ENCODE measurements at places on chromosomes 2 and 18.

DNA sequence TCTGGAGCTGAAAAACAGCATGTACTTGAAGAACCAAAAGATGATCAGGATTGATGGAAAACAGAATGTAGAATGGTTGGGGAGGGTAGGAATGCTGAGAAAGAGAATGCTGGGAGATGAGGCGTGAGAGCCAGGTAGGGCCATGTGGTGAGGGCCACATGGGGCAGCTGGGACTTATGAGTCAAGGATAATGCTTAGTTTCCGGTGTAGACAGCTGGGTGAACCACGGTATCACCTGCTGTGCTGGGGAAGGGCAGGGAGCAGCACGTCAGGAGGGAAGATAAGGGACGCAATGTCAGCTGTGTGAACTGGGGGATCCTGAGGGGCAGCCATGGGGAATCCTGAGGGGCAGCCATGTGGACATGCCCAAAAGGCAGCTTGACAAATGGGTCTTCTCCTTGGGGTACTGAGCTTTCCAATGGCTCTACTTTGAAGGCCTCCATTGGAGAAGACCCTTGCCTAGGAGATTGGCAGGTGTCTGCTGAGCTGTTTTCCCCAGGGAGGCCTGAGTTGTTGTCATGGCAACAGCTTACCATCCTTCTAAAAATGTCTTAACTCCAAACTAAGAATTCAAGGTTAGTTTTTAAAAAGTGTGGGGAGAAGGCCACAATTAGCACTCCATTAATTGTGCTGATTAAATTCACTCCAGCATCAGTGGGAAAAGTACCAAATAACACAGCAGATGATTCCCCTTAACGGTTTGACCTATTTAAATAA is 51.1 kb downstream of the MTHFD2 start:
- no peak for DNase-seq

DNA sequence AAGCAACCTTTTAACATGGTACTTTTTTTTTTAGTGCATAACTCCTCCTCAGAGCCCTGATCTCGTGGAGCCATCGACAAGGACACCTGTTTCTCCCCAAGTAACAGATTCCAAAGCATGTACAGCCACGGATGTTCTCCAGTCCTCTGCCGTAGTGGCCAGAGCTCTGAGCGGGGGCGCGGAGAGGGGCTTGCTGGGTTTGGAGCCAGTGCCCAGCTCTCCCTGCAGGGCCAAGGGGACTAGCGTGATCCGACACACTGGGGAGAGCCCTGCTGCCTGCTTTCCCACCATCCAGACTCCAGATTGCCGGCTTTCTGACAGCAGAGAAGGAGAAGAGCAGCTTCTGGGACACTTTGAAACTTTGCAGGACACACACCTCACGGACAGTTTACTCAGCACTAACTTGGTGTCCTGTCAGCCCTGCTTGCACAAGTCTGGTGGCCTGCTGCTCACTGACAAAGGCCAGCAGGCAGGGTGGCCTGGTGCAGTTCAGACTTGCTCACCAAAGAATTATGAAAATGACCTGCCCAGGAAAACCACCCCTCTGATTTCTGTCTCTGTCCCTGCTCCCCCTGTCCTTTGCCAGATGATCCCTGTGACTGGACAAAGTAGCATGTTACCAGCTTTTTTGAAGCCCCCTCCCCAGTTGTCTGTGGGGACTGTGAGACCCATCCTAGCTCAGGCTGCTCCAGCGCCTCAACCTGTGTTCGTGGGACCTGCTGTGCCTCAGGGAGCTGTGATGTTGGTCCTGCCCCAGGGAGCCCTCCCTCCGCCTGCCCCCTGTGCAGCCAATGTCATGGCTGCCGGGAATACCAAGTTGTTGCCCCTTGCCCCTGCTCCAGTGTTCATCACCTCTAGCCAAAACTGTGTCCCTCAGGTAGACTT is 4.5 kb downstream of the KLF11 start:
- no peak for DNase-seq

- no peak for DNase-seq
These were observed 223.5 kb downstream of the HRH4 start for GRCh38 chr18:24683925-24684324.

GRCh38 chr18:64436111-64436510 is 287.2 kb upstream of the LINC00305 start:
- DNase-seq: no peak

GRCh38 chr2:65737452-65738011 is 305.1 kb upstream of the SPRED2 start:
- DNase-seq: peak; percentile 52

GRCh38 chr18:70195014-70195614 is 10.4 kb downstream of the RTTN start:
- DNase-seq: no peak

DNA sequence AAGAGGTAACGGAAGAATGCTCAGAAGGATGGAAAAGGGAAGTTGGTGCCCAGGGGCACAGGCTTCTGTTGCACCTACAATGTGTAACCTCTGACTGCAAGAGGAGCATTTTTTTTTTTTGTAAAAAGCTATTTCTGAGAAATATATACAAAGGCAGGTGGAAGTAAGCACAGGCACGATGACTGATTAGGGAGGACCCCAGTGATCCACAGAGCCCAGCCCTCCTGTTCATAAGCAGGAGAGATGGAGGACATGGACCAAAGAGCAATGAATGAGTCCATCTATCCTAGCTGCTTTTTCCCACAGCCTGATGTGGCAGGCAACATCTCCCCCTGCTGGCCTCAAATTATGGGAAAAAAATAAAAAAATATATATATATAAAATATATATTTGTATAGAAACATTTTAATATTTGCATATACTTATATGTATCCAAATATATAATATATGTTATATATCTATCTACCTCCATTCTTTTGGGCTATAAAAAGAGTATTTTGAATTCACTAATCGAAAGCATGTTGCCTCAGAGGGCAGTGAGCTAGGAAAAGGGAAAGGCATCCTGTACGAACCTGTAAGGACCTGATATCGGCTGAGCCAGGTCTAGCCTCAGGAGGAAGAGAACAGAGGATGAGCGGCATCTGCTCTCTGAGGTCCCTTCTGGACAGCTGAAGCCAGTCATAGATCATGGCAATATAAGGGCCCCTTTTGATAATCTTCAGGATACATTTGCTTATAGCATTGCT is 166.0 kb upstream of the STK17B start:
- peak; percentile 56 for DNase-seq

GRCh38 chr2:231058761-231059550 is 2.3 kb downstream of the PSMD1 start:
- DNase-seq: no peak

DNA sequence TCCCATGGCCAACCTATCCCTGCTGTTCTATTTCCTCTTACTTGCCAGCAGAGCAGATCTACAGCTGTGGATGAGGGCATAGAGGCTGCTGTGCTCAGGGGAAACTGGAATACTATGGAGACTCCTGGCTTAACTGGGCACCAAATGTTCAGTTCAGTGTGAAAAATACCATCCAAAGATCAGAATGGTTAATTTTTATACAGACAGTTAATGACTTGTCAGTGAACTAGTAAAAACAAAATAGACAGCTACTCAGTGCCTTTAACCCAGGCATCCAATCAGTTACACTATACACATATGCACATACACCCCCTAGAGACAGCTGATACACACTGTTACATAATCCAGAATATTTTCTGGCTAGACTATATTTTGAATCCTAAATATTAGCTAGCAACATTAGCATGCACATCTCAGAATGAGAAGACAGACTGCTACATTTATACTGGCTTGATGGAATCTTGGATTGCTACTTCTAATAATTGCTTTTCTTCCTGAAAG is 59.1 kb upstream of the WIPF1 start:
- DNase-seq: no peak

DNA sequence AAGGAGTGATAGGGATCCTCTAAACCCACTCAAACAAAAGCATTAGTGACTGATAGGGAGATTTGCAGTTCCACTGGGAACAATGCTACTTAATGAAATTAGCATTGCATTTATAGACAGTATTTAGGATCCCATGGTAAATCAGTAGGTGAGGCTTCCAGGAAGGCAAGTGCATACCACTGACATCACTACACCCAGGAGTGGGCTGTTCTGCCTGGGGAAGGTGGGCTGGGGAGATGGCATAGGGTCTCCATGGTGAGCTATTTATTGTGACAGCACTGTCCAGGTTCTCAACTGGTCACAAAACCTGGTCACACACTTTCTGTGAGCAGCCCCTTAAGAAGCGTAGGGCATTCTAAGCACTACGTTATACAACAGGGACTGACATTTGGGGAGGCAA is 262.2 kb downstream of the ALK start:
- DNase-seq: no peak

DNA sequence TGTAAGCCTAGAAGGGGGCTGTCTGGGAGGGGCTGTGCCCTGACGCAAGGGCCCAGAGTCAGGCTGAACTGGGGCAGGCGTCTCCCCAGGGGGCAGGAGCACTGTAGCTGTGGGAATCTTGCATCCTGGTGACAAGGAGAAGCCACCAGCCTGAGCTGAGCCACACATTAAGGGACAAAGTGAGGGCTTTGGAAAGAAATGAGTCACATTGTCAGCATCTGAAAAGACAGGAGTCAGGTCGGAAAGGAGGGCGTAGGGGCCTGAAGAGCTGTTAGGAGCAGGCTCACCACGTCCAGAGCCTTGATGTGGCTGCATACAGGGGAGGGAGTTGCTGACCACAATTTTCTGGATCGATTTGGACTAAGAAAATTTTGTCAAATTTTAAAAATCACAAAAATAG is 298.6 kb downstream of the CYP26B1 start:
- no peak for DNase-seq

DNA sequence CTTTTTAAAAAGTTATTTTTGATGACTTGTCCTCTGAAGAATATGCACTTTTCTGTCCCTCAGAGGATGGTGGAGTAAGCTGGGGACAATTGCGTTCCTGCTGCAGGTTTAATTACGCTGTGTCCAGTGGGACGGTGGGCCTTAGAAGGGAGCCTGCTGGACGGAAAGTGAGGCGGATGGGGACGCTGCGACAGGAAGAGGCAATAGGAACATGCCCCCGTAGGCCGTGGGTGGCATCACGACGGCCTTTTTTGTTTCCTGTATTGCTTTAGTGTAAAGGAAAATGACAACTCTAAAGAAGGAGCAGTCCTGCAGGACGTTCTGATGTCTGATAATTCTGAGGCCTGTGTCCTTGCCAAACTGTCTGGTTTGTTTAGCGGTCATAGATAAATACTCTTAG is 121.6 kb downstream of the NFATC1 start:
- DNase-seq: no peak

DNA sequence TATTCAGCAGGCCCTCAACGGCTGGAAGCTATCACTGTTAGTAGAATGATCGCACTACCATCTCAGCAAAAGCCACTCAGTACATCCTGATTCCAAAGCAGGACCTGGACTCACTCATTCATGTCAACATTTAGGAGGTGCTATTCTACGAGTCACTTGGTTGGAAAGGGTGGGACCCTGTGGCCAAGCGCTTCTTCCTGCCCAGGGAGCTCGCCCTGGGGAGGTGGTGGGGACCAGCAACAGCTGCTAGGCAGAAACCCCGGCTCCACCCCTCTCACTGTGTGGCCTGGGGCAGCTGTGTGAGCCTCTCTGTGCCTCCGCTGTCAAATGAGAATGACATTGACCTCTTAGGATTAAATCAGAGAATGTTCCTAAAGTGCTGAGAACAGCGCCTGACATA is 231.4 kb downstream of the EIPR1 start:
- DNase-seq: no peak

DNA sequence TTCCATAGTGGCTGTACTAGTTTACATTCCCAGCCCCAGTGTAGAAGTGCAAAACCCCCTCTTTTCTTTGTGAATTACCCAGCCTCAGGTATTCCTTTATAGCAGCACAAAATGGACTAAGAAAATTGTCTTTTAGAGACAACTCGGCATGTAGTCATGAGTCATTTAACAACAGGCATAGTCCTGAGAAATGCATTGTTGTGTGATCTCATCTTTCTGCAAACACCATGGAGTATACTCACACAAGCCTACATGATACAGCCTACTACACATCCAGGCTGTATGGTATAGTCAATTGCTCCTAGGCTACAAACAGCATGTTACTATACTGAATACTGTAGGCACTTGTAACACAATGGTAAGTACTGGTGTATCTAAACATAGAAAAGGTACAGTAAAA is 44.4 kb upstream of the MBP start:
- DNase-seq: no peak

DNA sequence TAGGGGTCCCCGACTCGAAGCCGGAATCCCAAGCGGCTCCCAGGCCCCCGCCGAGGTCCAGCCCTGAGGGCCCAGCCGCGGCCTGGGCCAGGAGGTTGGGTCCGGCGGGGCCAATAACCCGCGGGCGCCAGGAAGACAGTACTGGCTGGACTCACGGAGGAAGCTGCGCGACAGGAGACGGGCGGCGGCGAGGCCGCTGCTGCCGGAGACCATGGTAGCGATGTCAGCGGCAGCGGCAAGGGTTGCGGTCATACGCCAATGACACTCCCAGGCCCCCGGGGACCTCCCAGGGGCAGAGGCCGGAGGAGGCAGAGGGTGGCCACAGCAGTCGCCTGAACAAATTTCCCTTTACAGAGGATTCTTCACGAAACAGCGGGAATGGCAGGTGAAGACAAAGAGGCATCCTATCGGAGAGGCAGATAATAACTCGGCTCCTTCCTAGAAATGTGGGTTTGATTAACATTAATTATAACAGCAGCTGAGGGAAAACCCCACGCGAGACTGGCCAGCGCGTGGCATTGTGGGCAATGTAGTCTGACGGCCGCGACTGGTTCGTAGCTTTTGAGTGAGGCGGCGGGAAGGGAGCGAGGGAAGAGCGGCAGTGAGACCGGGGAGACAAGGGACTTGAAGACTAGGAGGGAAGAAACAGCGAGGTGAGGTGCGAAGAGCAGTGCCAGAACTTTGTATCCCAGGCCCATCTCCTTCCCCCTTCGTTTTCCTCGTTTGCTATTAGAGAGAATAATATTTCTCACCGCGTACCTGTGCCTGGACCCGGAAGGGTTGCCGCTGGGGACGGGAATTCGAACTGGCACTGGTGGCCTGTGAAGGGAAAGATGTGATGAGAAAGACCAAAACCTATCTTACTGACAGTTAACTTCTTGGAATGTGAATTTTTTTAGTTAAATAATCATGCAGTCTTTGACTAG is at the start of gene SUCLG1:
Gene SUCLG1, minus strand, starts transcription at position 263 of the 926 bp plus-strand sequence. Its CDS starts 11 bp downstream, at position 252.
- peak; percentile 91 for DNase-seq

DNA sequence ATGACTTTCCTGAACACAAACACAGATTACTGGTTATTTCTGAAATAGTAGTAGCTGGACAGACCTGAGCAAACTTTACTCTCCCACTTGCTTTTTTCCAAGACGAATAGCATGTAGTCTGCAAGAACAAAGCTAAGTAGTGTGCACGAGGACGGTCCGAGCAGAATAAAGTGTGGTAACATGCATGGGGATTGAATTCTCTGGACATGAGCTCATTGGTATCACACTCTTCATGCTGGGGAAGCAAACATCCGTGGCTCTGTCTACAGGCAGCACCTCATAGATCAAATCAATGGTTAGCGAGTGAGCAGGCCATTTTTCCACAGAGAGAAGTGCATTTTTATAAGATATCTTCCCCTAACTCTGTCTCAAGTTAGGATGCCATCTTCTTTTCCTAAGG is 164.8 kb upstream of the STK17B start:
- no peak for DNase-seq

DNA sequence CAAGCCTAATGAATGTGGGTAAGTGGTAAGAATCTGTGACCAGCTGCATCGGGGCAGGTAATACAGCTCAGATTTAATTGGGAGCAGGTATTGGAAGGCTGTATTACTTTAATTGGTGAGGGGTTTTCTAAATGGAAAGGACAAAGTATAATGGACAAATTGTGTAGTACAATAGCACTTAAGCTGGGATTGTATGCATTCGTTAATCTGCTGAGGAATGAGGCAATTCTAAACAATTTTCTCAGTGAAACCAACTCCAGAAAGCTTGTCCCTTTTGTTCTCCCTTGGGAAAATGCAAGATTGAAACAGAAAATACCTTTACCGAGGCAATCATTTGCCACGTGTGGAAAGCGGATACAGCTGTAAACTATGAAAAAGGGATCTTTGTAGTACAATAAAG is 801.6 kb upstream of the POU3F3 start:
- no peak for DNase-seq
